CD4-positive, alpha-beta T cell treated with Interferon alpha-2 for 1 hour (primary cell): ENCODE measurements at places on chromosomes 5 and 9.

- no peak for DNase-seq
Observed at GRCh38 chr5:168014433-168015123, 276.9 kb upstream of the WWC1 start.

DNA sequence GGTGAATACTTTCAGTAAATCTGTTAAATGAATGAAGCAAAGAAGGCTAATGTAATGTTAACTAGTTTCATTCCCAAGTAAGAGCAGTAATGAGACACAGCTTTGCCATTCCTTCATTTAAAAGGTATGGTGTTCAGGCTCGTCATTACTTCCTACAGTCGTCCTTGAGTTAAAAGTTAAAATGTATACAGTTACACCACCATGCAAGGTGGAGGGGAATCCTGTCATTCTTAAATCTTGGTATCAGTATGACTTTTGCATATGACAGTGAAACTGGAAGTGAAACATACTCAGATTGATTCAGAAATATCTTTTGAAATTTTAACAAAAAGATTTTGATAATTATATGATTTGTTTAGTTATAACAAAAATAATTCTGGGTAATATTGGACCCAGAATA is 25.9 kb downstream of the MTRR start:
- DNase-seq: no peak

- no peak for DNase-seq
Observed at GRCh38 chr9:86333651-86334050, 20.6 kb downstream of the TUT7 start.

- no peak for DNase-seq
Observed at GRCh38 chr5:139665626-139666025, 17.5 kb downstream of the CXXC5 start.

DNA sequence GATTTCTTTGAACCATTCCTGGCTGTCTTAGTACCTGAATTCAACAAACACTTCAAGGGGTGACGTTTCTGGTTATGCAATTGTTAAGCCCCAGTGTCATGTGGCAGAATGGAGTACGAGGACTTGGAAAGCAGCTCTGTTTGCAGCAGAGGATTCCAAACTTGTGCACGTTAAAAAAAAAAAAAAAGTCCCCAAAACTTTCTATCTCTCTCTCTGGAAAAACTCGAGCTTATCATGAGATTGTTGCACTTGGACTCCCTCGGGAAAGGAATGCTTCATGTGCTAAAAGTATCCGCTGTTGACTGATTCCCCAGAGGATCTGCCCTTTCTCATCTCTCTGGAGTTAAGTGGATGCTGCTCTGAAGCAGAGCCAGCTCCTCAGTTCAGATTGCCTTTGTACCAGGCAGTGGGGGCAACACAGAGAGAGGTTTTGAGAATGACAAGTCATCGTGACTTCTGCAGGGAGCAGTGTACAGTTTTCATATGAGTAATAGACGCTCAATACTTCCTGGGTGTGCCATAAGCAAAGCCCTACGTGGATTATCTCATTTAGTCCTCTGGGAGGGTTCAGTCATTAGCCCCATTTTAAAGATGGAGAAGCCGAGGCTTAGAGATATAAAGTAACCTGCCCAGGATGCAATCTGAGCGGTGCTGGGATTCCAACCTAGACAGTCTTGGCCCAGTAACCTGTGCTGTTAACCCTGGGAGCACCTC is 28.1 kb downstream of the TMOD1 start:
- DNase-seq: no peak

DNA sequence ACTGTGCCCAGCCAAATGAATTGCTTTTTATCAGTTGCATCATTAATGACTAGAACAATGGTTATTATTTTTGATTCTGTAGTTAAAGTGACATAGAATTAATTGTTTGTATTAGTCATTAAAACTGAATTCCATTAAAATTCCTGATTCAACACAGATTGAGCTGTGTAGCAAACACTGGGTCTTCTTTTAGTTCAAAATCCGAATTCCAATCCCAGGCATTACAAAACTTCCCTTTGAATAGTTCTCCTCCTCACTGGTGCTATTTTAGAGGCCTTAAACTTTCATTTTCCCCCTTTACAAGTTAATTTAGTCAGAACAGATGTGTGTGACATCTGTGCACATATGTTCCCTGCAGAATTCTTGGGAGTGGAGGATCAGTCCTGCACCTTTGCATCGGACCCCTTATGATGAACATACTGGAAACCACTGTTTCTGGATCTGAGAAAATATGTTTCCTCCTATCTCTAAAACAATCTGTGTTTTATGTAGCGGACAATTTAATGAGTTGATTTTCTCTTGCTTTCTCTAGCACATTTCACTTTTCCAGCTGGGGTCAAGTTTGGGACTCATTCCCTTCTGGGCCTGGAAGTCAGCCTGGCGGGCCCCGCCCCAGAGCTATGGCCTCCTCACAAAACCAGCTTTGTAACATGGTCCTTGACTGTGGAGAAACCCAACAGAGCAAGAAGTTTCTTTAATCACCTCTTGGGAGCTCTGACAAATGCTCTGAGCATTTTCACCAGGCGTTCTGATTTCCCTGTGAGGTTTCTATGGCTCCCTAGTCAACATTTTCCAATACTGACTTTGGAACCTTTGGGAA is 87.9 kb upstream of the MAMDC2 start:
- DNase-seq: no peak
